Germinal center (tissue), 1 donor: ENCODE measurements at places on chromosomes 4 and X.

GRCh38 chr4:10582059-10582686 is 102.4 kb downstream of the CLNK start:
- peak; percentile 9 for DNase-seq

DNA sequence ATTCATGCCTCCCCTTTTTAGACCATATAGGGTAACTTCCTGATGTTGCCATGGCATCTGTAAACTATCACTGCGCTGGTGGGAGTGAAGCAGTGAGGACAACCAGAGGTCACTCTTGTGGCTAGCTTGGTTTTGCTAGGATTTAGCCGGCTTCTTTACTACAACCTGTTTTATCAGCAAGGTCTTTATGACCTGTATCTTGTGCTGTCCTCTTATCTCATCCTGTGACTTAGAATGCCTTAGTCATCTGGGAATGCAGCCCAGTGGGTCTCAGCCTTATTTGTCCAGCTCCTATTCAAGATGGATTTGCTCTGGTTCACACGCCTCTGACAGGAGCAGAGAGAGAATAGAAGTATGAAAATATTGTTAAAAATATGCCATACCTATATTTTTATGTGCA is 355.7 kb downstream of the ADGRL3 start:
- DNase-seq, result no peak

DNA sequence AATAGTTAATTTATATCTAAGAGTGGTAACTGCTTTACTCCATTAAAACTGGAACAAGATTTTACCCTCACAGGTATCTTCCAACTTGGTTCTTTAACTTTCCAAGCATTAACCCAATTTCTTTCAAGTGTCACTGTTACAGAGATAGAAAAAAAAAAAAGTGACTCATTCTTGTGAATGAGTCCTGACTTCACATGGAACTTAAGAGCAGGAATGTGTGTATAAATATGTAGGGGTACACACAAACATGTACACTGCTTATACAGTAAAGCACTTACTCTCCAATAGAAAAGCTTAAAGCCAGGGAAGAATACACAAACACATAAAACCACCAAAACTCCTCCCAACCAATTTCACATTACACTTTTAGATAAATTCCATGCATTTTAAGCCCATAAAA is 38.8 kb downstream of the TAPT1 start:
- DNase-seq, result no peak

DNA sequence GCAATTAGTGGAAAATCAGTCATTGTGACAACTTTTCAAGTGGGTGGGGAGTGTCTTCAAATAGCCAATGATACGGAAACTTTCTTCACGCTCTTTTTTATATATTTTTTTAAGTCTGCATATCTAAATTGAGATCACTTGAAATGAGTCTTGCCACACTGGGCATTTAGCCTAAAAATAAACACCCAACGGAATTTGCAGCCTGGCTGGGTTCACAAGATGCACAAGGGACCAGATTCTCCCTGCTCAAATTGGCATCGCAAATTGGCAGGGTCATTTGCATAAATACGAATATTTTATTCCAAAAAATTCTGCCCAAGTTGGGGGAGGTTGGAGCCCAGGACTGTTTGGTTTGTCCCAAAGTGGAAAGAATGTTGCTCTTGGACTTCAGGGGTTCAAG is 87.6 kb downstream of the LIMCH1 start:
- no peak for DNase-seq

GRCh38 chr4:157984285-157984911 is 188.4 kb downstream of the GASK1B start:
- DNase-seq, result no peak

DNA sequence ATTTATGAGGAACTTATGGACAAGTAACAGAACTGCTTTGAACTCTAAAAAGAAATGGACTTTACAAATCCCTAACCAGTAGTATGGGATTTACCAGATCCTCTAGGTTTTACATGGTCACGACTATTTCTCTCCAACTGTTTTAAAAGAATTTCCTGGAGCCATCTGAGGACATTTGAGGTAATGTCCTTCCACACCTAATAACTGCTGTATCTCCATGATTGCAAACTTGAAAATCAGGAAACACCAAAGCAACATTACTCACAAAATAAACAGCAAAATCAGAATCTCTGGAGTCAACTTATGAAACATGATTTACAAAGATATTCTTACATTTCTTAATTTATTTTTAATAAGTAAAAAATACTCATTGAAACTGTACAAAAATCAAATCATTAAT is 58.0 kb downstream of the STAP1 start:
- DNase-seq, result no peak

GRCh38 chr4:47737326-47737725 is 100.5 kb downstream of the CORIN start:
- no peak for DNase-seq

GRCh38 chr4:183129675-183130074 is 30.6 kb downstream of the WWC2 start:
- DNase-seq, result no peak

DNA sequence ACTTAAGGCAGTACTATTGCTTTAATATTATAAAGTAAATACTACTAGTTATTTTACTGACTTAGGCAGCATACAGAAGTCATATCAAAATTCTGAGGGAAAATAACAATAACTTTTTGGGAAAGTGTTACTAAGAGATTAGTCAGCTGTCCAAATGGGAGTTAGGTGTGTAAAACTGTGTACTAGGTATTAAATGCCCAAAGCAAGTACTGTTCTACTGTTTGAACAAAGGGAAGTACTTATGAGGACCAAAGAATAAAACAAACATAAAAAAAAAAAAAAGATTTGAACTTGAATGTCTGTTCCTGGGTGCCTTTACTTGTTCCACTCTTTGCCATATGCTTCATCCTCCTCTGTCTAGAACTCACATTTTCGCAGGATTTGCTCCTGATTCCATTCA is 174.4 kb downstream of the MSL3 start:
- no peak for DNase-seq

- no peak for DNase-seq
Observed at GRCh38 chrX:7073336-7073735, 74.2 kb upstream of the STS start.

GRCh38 chrX:130402208-130402684 is 459 bp downstream of the RBMX2 start:
- no peak for DNase-seq

GRCh38 chrX:11589641-11590040 is 76.1 kb downstream of the ARHGAP6 start:
- no peak for DNase-seq

- DNase-seq, result no peak
Observed at GRCh38 chr4:15100994-15101695, 98.9 kb downstream of the CPEB2 start.

DNA sequence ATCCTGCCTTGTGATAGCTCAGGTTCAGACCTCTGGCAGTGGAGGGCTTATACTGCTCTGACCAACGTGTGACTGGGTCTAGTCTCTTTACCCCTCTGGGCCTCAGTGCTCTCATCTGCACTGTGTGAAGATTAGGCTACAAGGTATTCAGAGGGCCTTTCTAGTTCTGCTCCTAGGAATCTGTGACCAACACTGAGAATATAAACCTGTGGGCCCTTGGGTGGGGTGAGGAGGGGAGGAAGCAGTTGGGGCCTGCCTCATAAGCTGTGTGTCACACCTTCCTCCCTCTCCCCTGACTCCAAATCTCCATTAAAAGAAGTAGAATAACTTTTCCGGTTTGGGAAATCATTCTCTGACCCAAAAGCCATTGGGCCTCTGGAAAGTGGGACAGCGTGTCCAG is 66.3 kb upstream of the MSN start:
- DNase-seq, result no peak

GRCh38 chr4:23153076-23153475 is 460.3 kb downstream of the GBA3 start:
- no peak for DNase-seq

- DNase-seq, result no peak
Observed at GRCh38 chr4:88865466-88865865, 167.8 kb upstream of the NAP1L5 start.

DNA sequence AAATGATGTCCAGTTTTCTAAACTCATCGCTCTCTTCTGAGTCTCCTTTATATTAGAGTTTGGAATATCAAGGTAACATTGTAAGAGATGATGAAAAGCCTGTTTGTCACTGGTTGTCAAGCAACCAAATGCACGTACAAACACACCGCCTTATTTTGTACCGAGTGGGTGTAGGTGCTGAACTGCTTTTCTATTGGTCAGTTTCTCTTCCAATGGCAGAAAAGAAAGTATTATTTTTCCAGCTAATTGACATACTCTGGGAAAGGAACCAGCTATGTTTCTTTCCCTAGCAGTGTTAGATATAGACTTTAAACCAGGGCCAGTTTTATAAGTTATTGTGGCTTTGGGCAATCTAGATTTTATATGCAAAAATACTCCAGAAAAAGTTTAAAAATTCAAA is 6.6 kb upstream of the PPM1K start:
- no peak for DNase-seq

DNA sequence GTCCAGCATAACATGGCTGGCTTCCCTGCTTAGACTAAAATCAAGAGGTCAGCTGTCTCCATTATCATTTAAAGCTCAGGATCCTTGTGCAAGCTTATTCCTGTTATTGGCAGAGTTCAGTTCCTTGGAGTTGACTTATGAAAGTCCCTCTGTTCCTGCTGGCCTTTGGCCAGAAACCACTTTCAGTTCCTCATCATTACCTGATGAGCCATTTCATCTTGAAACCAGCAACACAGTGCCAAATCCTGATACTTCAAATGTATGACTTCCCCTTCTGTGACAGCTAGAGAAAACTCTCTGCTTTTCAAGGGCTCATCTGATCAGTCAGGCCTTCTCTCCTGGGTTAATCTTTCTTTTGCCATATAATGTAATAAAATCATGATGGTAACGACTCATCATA is 110.6 kb upstream of the FSTL5 start:
- no peak for DNase-seq

DNA sequence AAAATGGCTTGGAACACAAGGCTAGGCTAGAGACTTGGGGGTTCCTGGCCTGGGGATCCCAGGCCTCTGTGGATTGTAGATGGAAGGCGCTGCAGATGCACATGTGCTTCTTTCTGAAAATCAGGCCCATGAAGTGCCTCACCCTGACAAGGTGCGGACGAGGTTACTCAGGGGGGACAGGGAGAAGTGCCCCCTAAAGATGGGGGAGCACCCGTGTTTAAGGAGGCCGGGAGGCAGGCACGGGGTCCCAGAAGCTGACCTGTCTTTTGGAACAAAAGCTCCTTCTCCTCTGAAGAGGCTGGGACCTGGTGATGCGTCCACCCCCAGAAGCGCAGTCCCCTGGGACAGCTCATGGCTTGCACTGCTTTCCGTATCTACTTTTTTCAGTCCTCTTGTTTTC is 2.4 kb downstream of the PDZD4 start:
- no peak for DNase-seq

DNA sequence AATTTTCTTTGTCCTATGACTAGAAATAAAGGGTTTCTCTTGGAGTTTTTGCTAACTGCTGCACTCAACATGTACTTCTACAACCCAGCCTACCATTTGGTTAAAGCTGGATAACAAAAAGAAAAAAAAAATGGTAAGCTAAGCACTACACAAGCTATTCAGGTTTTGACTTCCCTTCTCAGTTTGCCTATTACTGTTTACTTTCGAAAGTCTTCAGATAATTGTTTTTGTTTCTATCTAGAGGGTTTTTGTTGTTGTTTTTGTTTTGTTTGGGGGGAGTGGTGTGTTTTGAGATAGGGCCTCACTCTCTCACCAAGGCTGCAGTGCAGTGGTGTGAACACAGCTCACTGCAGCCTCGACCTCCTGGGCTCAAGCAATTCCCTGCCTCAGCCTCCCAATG is 46.6 kb downstream of the CLOCK start:
- DNase-seq, result no peak

DNA sequence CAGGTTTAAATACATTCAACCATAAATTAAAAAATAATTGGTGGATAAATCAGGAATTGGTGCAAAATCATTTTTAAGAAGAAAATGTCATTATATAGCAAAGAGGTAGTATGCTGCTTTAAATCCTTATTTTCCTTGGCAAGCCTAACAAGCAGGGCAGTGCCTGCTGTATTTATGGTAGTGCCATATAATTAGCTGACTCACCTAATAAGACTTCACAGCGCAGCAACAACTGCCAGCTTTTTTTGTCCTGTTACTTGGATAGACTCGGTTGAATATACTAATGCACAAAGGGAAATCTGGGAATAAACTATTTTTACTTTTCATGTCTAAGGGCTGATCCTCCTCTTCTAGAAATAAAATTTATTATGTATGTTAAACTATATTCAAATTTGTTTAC is 99.1 kb downstream of the SNCA start:
- no peak for DNase-seq

GRCh38 chr4:62145276-62145675 is 945.1 kb downstream of the ADGRL3 start:
- no peak for DNase-seq

DNA sequence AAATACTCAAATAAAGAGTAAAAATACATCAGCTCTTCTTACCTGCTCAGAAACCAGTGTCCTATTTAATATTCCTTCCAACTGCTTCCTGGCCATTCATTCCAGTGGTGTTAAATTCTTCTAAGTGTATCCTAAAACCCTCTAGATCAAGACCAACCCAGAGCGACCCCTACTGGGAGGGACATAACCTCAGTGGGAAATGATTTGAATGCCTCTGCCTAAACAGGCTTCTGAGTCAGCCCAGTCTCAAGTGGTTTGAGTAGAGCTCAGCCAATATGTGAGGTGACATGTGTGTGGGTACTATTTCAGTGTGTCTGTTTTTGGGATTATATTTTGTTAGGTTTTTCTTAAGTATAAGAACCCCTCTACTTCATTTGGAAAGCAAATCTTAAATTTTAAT is 133.6 kb upstream of the ARHGEF9 start:
- DNase-seq, result no peak

GRCh38 chrX:124426288-124427169 is 80.2 kb downstream of the SH2D1A start:
- DNase-seq, result no peak

DNA sequence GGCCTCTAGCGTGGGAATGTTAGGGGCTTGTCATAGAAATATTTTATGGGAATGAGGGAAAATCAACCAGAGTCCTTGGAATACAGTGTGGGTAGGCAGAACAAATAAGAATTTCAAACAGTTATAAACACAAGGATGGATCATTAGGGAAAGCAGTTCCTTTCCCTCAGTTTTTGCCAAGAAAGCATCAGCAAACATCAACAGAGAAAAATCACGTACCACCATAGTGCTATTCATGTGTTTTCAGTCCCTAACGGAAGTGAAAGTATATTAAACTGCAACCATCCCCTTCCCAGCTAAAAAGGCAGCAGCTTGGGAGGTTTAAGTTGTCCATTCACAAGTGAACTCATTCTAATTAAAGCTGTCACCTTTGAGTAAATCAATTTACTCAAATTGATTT is 334.4 kb upstream of the PCDH18 start:
- no peak for DNase-seq

GRCh38 chr4:24611575-24611974 is 27.2 kb upstream of the DHX15 start:
- DNase-seq, result no peak

GRCh38 chr4:168490711-168491110 is 6.1 kb upstream of the PALLD start:
- DNase-seq, result no peak

GRCh38 chrX:136909119-136909705 is 28.7 kb upstream of the RBMX start:
- DNase-seq, result peak; percentile 90

DNA sequence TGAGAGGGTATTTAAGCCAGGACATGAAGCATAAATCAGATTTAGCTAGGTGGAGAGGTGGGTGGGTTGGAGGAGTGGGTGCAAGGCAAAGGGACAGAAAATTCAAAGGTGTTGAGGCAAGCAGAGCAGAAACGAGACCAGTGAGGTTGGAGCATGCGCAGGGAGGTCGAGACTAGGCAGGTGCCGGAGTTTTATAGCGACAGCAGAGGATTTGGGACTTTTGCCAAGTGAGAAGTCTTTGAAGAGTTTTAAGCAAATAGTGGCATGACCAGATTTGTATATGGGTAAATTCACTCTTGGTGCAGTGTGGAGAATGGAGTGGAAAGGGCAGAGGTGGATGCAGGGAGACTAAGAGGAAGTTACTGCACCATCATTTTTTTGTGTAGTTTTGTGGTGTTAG is 107.0 kb upstream of the TLR2 start:
- no peak for DNase-seq
